ENCODE measurements at places on chromosomes 7 and 10.

DNA sequence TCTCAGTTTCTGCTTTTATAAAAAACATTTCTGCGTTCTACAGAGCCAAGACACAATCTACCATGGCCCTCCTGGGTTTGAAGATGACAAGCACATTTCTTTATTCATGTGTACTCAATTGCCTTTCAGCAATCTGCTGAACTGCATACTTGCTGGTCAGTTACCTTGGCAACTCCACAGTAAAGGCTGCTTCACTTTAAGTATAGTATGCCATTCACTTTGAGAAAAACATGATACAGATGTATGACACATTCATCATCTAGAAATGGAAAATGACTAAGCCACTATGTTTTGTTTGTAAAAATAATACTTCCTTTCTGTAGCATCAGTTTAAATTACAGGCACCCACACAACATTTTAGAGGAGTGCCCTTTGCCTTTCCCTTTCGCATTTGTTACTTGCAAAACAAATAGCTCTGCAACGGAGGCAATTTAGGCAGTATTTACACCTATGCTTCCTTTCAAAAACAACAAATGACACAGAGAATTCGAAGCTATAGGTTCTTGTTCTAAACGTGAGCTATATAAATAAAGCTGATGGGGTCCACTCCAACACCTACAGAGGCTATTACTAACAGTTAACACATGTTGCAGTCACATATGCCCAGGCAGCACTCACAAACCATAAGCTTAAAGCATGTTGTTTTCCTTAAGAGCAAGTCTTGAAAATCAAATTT lies 23.5 kb downstream of the SGCE start:
- peak; percentile 81 for DNase-seq

GRCh38 chr10:132098539-132099388 lies 33.0 kb downstream of the JAKMIP3 start:
- peak; percentile 4 for DNase-seq

DNA sequence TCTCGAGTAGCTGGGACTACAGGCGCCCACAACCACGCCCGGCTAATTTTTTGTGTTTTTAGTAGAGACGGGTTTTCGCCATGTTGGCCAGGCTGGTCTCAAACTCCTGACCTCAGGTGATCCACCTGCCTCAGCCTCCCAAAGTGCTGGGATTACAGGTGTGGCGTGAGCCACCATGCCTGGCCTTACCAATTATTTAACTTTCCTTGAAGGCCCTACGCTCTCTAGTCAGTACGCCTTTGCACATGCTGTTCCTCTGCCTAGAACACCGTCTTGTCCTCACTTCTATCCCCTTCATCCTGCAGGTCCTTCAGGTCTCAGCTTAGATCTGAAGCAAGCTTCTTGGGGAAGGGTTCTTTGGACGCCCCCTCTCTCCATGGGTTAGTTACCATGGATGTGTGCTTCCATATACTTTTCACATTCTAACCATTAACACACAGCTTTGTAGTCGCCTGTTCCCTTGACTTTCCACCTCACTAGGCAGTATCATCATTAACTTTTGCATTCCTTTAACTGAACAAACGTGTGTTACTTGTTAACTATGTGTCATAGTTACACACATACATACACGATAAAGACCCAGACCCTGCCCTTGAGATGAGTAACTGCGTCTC lies 592 bp upstream of the ATP6V1F start:
- peak; percentile 8 for DNase-seq

- DNase-seq = no peak
These were observed 3.8 kb downstream of the NKX2-3 start for GRCh38 chr10:99536338-99537085.

- no peak for DNase-seq
These were observed 39.7 kb upstream of the TEX47 start for GRCh38 chr7:88835147-88835728.

GRCh38 chr10:70932392-70933196 lies 44.2 kb upstream of the PCBD1 start:
- peak; percentile 31 for DNase-seq

DNA sequence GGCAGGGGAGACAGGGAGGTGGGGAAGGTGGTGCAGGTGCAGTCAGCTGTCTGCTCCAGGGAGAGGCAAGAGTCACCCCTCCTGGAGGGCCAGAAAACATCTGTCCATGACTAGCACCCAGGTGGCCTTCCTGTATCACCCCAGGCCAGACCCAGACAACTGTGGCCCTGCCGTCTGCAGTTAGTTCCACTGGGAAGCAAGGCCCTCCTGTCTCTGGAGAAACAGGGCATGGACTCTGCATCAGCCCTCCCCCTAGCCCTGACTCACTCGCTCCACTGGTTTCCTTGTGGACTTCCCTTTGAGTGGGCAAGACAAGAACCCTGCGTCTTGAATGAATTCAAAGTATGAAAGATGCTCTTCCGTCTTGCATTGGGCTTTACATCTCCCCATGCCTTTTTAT lies 12.6 kb downstream of the TBATA start:
- DNase-seq = no peak

DNA sequence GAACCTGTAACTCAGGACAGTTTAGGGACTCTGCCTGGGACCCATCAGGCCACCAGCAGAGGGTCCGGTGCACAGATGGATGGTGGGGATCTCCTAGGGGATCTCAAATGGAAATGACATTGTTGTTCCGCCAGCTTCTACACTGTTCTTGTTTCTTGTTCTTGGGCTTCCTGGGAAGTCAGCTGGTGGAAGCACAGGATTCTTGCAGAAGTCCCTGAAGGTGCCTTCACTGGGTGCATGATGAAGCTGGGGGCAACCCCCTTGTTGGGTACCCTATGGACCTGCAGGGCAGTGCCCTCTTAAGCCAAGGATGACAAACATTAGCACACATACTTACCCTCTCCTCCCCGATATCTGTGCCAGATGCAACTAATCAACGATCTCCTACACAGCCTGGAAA lies 18.6 kb downstream of the SFTPD start:
- no peak for DNase-seq

GRCh38 chr7:81680120-81680519 lies 89.7 kb downstream of the HGF start:
- DNase-seq = no peak

- peak; percentile 68 for DNase-seq
These were observed 110.7 kb downstream of the ZNF467 start for GRCh38 chr7:149662591-149663095.

- DNase-seq = peak; percentile 47
These were observed 77.2 kb downstream of the CH25H start for GRCh38 chr10:89129911-89130310.

DNA sequence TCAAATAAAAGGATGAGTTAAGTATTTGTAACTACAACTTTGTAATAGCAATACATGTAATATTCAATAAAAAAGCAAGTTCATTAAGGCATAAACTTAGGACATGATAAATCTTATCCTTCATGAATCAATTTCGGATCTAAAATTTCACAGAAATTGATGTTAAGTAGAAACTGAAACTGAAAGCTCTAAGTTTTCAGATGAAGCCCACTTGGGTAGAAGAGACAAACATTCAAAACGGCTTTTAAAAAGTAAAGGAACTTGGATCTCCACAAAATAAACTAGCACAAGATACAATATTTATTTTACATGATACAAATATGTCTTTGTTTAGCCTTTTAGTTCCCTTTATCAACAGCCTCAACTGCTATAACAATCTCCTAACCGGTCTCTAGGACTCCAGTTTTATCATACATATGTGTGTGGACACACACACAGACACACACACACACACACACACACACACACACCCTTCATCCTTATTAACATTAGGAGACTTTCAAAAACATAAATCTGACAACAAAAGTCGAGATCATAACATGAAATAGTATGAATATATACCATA lies 83.7 kb downstream of the USP6NL start:
- no peak for DNase-seq

DNA sequence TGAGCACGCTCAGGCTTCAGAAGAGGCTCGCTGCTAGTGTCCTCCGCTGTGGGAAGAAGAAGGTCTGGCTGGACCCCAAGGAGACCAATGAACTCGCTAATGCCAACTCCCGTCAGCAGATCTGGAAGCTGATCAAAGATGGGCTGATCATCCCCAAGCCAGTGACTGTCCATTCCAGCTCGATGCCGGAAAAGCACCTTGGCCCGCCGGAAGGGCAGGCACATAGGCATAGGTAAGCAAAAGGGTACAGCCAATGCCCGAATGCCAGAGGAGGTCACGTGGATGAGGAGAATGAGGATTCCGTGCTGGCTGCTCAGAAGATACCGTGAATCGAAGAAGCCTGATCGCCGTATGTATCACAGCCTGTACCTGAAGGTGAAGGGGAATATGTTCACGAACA lies 5.7 kb upstream of the PPP2R2D start:
- DNase-seq = no peak

GRCh38 chr7:100837099-100837836 lies 9.9 kb upstream of the EPHB4 start:
- peak; percentile 89 for DNase-seq

DNA sequence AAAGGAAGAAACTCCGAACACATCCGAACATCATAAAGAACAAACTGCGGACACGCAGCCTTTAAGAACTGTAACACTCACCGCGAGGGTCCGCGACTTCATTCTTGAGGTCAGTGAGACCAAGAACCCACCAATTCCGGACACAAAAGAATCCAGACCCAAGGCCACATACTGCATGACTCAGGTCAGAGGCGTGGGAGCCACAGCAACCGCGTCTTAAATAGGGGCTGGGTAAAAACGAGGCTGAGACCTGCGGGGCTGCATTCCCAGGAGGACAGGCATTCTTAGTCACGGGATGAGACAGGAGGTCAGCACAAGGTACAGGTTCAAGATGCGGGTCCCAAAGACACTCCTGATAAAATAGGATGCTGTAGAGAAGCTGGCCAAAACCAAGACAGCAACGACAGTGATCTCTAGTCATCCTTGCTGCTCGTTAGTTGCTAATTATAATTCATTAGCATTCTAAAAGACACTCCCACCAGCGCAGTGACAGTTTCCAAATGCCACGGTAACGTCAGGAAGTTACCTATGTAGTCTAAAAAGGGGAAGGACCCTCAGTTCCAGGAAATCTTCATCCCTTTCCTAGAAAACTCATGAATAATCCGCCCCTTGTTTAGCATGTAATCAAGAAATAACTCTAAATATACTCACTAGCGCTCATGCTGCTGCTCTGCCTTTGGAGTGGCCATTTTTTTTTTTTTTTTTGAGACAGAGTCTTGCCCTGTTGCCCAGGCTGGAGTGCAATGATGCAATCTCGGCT lies 19.3 kb downstream of the AP5Z1 start:
- peak; percentile 35 for DNase-seq

DNA sequence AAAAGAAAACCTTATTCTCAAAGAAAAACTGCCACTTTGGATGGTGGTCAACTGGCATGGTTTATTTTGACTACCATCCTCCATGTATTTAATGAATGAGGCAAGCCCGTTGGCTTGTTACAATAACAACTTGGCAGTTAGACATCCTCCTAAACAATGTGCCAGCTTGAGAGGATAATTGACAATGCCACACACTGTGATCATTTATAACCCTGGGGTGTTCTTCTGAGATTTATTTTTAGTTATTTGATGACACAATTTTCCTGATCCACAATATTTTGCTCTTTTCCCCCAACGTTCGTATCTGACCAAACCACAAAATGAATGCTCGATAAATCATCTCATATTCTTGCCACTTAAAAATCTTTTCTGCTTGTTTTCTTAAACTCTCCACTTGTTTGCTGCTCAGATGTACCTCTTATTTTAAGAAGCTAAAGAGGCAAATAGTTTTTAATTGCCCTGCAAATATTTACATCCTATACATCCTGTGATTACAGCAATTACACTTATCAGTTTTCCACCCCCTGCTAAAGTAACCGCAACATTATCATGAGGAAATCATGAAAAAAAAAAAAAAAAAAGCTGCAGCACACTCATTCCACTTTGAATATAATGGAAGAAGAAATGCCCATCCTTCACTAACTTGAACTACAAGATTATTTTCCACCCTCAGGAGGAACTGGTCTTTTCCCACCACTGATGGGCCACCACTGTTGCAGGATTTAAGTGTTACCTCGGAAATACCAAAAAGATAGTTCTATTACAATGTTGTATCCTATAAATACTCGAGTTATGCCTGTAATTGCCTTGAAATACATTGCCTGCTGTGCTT lies 119.9 kb downstream of the MBL2 start:
- DNase-seq = peak; percentile 59

DNA sequence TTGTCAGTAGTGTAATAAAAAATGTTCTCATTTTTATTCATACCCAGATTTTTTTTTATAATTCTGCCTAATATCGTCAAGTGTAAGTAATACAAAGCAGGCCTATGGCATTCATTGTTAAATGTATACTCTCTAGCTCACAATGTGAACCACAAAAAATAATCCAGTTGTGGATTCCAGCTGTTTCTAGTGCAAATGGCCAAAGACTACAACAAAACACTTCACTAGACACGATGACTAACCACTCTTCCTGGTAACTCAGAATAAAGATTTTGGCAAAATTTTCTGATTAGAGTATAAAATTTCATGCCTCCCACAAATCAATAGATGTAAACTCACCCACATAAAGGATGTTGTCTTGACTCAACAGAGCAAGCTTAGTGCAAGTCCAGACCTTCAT lies 396.6 kb downstream of the DGKB start:
- no peak for DNase-seq

DNA sequence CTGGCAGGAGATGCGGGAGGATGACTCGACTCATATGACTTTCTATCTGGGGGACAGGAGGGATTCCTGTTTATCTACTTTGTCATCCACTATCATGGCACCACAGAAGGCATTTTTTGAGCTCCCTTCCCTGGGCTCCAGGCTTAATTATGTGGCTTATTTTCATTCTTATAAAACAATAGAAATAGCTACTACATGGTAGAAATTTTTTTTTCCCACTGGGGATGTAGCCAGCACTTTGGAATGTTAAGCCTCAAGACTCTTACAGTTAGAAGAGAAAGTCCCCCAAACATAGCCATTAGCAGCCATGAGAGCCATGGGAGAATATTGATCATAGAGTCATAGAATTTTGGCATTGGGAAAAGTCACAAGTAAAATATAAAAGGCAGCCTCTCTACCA lies 14.6 kb upstream of the FAM180A start:
- no peak for DNase-seq

DNA sequence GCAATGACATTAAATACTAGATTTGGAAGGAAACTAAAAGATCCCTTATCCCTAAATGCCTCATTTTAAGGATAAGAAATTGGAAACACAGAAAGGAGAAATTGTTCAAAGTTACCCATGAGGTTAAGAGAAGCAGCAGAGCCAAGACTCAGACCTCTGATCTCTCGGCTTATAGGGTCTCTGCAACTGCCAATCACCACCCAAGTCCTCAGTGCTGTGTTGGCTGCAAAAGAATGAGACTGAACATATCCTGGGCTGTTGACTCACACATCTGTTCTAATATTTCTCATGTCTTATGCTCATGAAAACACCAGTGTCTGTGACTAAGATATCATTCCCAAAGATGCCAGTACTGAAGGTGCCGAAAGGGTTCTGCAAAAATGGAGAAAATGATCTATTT lies 153.3 kb downstream of the XPNPEP1 start:
- DNase-seq = peak; percentile 34

GRCh38 chr7:12715372-12716133 lies 28.1 kb downstream of the ARL4A start:
- DNase-seq = peak; percentile 99

GRCh38 chr7:134058980-134059379 lies 68.2 kb upstream of the LRGUK start:
- peak; percentile 13 for DNase-seq

Measured in amniotic epithelial cell (primary cell).